Stimulated activated CD8-positive, alpha-beta memory T cell treated with anti-CD3 and anti-CD28 coated beads, Interleukin-12 subunit alpha, Interleukin-12 subunit beta, amount 100 ng/mL, for 4 hours (primary cell): ENCODE measurements at places on chromosomes 7 and 10.

GRCh38 chr10:60425392-60426110 is 35.9 kb upstream of the ANK3 start:
- DNase-seq, result no peak

- DNase-seq, result no peak
These were observed 2.1 kb upstream of the C7orf25 start for GRCh38 chr7:42914009-42914408.

GRCh38 chr10:72663971-72664370 is 28.0 kb upstream of the MCU start:
- no peak for DNase-seq

DNA sequence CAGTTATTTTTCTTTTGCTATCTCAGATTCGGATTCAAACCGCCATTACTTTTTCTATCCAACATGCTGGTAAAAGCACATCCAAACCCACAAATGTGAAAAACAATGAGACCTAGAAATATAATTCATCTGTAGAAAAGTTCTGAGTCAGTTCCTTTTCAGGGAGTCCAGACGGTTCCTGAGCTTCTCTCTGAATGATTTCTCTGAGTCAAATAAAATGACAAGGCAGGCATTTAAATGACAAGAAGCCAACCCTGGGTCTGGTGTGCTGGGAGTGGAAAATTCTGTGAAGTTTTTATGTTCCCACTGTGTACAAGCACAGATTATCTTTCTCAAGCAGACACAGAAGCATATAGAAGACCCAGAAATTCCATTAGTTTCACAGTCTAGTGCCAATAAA is 96.3 kb upstream of the ANKRD1 start:
- DNase-seq, result no peak

- DNase-seq, result no peak
These were observed 39.0 kb upstream of the SLIT1 start for GRCh38 chr10:97224483-97225435.

DNA sequence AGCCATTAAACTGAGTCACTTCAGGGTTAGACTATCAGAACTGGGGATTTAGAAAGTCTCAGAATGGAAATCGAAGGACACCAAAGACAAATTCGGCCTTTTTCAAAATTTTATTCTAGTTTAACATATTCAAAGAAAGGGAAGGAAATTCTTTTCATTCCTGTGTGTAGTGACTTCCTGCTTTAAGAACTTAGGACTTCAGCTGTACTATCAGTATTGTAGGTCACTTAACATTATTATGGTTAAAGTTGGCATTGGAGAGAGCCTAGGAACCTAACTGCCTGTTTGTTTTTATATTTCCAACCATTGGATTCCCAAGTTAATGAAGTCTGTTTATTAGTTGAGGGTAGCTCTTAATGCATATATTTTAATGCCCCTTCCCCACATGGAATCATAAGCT is 63.7 kb downstream of the PTEN start:
- no peak for DNase-seq

GRCh38 chr10:113631684-113632367 is 32.0 kb downstream of the NRAP start:
- no peak for DNase-seq

GRCh38 chr7:93476491-93477344 is 97.8 kb downstream of the CALCR start:
- no peak for DNase-seq

DNA sequence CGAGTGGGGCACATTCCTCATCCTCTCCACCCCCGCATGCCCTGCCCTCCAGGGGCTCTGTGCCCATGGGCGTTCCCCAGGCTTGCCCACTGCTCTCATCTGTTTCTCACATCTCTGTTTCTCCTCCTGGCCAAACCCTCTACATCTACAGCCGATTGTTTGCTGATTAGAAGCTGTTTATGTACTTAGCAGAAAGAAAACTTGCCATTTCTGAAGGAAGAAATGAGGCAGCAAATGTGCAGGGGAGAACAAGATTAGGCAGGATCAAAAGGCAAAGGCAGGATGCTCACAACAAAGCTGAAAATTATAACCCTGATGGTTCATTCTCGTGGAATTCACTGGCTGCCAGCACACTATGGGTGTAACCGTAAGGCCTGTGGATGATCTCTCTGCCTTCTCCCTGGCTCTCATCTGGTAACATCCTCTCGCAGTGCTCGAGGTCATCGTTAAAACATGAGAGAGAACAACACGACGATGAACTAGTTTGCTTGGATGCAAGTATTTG is 111.6 kb upstream of the KLF14 start:
- no peak for DNase-seq

GRCh38 chr10:15478950-15479349 is 107.9 kb upstream of the FAM171A1 start:
- no peak for DNase-seq

- DNase-seq, result no peak
These were observed 172.5 kb downstream of the PRKAG2 start for GRCh38 chr7:151704299-151704959.

- DNase-seq, result no peak
These were observed 289.1 kb downstream of the FGFR2 start for GRCh38 chr10:121309164-121309563.

- DNase-seq, result no peak
These were observed 574.6 kb upstream of the GALNT17 start for GRCh38 chr7:70557338-70557737.

DNA sequence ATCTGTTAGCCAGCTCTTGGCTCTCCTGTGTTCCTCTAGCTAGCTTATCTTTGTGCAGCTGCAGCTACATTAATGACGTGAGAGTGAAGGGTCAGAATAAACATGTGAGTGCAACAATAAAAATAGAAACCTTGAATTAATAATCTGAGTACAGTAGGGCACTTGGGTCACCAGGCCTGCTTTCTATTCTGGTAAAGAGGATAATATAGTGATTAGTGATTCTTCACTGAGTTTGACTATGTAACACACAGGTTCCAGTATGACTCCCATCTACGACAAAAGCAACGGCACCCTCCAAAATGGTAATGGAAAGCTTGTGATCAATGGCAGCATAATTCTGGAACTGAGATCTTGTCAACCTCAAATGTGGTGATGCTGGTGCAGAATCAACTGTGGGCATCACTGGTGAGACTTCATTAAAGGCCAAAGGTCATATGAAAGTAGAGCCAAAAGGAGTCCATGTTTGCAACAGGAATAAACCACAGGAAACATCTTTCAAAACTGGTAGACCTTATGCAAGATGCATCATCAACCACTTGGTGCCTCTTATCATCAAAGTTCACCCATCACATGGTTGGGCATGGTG is 77.6 kb downstream of the NRBF2 start:
- no peak for DNase-seq

DNA sequence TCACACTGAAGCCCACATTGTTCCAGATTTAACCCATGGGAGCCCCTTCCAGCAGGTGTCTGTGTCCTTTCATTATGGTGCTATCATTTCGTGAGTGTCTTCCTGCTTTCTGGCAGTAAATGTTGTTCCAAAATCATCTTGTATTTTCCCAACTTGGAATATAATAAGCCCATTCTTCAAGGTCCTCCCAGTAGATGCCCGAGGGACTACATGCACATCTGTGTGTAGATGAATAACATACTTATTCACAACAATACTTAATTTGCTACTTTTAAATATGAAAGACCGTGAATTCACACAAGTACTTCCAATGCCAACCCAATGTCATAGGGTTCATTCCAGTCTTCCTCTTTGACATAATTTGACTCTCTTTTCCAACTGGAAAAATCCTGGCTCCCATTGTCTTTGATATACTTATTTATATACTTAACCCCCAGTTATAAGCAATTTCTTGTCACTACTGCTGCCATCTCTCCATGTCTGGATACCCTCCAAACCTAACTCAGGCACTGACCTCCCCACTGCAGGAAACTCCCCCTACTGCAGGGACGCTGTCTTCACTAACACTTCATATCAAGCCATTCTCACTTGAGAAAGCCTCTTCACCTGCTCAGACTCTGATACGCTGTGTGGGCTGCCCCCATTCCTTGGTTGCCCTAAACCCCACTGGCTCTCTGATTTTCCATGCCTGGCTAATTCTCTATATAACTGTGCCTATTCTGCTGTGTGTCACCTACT is 1119.2 kb downstream of the CNTNAP2 start:
- no peak for DNase-seq

- DNase-seq, result no peak
These were observed 139.0 kb downstream of the HERPUD2 start for GRCh38 chr7:35555934-35556333.

GRCh38 chr10:88386204-88386788 is 196.8 kb downstream of the RNLS start:
- DNase-seq, result no peak

DNA sequence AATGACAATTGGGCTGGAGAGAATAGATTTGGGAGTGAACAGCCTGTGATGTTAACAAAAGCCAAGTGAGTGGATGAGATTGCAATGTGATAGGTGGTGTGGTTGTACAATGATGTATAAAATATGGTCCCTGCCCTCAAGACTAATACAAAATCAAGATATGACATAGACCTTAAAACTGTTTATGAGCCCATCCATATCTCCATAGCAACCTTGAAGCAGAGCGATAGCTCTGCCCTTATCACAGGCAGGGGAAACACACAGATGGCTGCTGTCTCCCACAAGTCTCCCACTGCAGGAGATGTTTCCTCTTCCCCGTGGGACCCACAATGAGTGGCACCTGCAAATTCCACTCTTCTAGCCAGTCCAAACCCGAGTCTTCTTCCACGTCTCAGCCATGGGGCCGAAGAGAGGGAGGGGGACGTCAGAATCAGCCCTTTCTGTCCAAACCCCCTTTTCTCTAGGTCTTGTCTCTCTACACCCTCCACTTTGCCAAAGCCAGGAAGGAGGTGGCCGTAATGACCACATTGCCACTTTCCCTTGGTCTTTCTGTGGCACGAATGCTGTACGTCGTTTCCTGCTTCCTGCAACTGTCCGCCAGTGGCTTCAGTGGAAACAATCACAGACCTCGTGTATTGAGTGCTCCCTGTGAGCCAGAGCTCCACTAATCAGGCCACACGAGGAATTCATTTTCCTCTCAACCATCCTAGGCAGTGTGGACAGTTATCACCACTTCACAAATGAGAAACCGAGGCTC is 7.5 kb upstream of the TBXAS1 start:
- DNase-seq, result no peak

DNA sequence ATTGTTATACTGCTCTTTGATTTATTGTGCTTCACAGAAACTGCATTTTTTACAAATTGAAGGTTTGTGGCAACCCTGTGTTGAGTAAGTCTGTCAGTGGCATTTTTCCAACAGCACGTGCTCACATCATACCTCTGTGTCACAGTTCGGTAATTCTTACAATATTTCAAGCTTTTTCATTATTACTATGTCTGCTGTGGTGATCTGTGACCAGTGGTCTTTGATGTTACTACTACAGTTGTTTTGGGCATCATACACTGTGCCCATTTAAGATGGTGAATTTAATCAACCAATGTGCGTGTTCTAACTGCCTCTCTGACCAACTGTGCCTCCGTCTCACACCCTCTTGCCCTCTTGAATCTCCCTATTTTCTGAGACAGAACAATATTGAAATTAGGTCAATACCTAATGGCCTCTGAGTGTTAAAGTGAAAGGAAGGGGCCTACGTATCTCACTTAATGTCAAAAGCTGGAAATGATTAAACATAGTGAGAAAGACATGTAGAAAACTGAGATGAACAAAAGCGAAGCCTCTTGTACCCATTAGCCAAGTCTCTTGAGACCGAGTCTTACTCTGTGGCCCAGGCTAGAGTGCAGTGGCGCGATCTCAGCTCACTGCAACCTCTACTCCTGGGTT is 20.2 kb upstream of the ASL start:
- DNase-seq, result no peak

DNA sequence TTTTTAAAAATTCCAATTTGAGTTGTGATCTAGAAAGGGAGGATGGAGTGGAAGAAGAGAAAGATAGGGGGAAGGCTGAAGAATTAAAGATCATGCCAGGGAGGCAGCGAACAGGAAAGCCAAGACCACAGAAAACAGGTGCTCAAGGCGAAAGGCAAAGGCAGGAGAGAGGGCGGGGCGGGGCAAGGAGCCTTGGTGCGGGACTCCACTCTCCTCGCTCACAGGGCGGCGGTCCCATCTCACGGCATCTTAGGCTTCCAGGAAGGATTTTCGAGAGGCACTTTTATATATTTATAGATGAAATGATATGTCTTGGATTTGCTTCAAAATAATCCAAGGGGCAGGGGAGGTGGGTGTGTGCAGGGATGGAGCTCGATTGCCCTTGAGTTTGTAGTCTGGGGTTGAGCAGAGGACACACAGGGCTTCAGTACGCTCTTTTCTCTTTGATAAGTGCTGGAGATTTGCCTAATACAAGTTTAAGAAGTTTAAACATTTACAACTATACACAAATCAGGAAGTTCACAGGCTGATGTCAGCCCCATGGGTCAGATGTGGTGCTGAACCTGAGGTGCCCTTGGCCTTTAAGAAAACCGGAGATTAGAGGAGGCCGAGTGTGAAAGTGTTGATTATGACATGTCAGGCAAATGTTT is 161.1 kb downstream of the PRKAG2 start:
- no peak for DNase-seq

GRCh38 chr7:46651561-46652088 is 730.6 kb upstream of the IGFBP3 start:
- DNase-seq, result no peak

- DNase-seq, result no peak
These were observed 247.4 kb downstream of the GPAM start for GRCh38 chr10:111936143-111936542.

DNA sequence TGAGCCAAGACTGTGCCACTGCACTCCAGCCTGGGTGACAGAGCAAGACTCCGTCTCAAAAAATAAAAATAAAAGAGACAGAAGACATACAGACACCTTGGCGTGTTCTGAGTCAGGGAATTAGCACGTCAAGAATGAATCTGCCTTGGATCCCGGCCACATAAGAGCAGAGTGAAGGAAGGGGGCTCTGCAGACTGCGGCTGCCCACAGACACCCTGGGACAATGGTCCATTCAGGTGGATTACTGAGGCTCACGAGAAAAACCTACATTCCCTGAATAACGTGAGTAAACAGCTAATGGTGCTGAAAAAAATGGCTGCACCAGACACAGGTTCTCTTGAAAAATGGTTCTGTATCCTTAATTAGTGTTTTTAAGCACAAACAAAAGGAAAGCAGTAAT is 100.1 kb upstream of the FGFR2 start:
- no peak for DNase-seq

DNA sequence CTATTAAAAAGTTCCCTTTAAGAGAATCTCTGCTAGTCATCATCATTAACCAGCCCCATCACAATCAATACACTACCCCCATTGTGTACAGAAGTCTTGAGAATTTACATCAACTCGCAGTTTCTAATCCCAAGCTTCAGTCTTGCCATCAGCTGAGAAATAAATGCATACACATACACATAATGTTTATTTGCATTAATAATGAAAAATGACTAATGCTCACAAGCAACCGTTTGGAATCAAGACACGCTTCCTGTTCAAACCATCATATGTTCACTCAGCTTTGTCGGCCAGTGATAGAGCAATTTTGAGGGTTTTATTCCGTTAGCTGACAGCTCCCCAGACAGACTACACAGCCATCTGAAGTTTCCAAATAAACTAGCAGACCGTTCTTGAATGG is 287.1 kb downstream of the SFMBT2 start:
- no peak for DNase-seq

- DNase-seq, result no peak
These were observed 371.2 kb upstream of the LRRN3 start for GRCh38 chr7:110719741-110720140.

- DNase-seq, result no peak
These were observed 614.6 kb downstream of the CNTNAP2 start for GRCh38 chr7:146731185-146731584.
